Immature natural killer cell (primary cell): ENCODE measurements at places on chromosomes 1 and 21. TPM values are rescaled to one million over a fixed set of nuclear protein-coding genes. Genes with fewer than 3 reads are reported as not detected.

FASLG gene
- 20.7 TPM for polyA plus RNA-seq

SLC30A10 gene
- not detected for polyA plus RNA-seq

GRCh38 chr1:16014509-16015482 is 3.0 kb downstream of the HSPB7 start:
- no peak overlapping the region for H3K27ac ChIP-seq
- no peaks in the 10 kb centered on the region for H3K36me3 ChIP-seq
- H3K4me1 ChIP-seq, result peaks cover 7% of the 10 kb centered on the region
- H3K4me3 ChIP-seq, result peak overlapping the region; percentile 50
- DNase-seq, result no peak

DNA sequence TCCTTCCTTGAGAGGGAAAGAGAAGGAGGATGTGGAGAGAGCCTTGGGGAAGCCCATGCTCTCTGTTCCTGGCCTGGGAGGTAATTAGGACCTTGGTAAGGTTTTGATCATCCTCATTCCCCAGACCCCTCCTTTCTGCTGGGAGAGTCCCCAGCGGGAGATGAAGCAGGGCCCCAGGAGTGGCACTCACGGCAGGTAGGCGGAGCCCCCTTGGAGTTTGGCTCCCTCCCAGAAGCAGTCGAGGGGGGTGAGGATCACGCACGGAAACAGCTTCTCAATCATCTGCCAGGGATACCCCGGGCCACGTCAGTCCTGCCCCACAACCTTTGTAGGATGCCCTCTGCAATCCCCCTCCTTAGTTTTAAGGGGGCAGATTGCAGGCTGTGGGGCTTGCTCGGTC is 11.5 kb downstream of the PTCH2 start:
- no peak overlapping the region for H3K27ac ChIP-seq
- DNase-seq, result no peak
- no peak overlapping the region for H3K4me3 ChIP-seq
- H3K4me1 ChIP-seq, result peaks cover 8% of the 10 kb centered on the region

- no peak overlapping the region for H3K27ac ChIP-seq
- no peak overlapping the region for H3K4me3 ChIP-seq
- no peak for DNase-seq
- no peaks in the 10 kb centered on the region for H3K4me1 ChIP-seq
These were observed 374.5 kb downstream of the PLA2G4A start for GRCh38 chr1:187203257-187203656.

GRCh38 chr1:47469910-47470309 is 32.1 kb downstream of the FOXD2 start:
- no peak overlapping the region for H3K4me3 ChIP-seq
- H3K27me3 ChIP-seq, result peaks cover 2% of the 10 kb centered on the region
- no peaks in the 10 kb centered on the region for H3K4me1 ChIP-seq
- DNase-seq, result no peak

DNA sequence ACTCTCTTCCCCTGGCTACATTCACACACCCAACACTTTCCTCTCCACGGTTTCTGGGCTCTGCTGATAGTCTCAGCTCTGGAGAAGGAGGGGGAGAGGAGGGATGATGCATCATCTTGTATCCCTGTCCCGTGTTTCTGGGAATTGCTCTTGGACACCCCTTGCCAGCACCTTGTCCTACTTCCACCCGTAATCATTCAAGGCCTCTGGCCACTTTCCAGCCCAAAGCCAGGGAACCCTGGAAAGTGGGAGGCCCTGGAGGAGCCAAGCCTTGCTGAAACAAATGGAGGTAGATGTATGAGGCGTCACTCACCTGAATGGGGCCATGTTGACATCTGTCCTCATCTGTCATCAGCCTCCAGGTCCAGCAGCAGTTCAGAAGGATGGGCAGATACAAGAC is 4.4 kb downstream of the PLEKHO1 start:
- DNase-seq, result no peak
- H3K4me1 ChIP-seq, result peaks cover 42% of the 10 kb centered on the region
- H3K27ac ChIP-seq, result peak overlapping the region; percentile 79
- H3K27me3 ChIP-seq, result peaks cover 6% of the 10 kb centered on the region
